ENCODE measurements at places on chromosomes 2 and 18. TPM values are rescaled to one million over a fixed set of nuclear protein-coding genes. Genes with fewer than 3 reads are reported as not detected.

The SERPINB2 gene
- 0.16 TPM for total RNA-seq

The POTEC gene
- not detected for total RNA-seq

The MEP1B gene
- 0.25 TPM for total RNA-seq

The OXER1 gene
- total RNA-seq = not detected

The TTR gene
- not detected for total RNA-seq

The ANKRD29 gene
- 4.9 TPM for total RNA-seq

The CD8B2 gene
- total RNA-seq = not detected

The DLX1 gene
- not detected for total RNA-seq

The CYP27C1 gene
- not detected for total RNA-seq

The ASIC4 gene
- total RNA-seq = not detected

The AKAIN1 gene
- total RNA-seq = not detected

The TMEFF2 gene
- total RNA-seq = under 0.01 TPM

The MBD2 gene
- 18.0 TPM for total RNA-seq

The GREB1 gene
- total RNA-seq = not detected

The SERPINB8 gene
- total RNA-seq = 10.4 TPM

The SERPINB11 gene
- not detected for total RNA-seq

The SULT1C3 gene
- total RNA-seq = not detected

The FSHR gene
- not detected for total RNA-seq

The PFN4 gene
- 0.32 TPM for total RNA-seq

The HOXD12 gene
- total RNA-seq = not detected

The ACTG2 gene
- not detected for total RNA-seq

The RAB27B gene
- not detected for total RNA-seq

The FSIP2 gene
- 0.44 TPM for total RNA-seq

The CRYGD gene
- total RNA-seq = not detected

The MREG gene
- total RNA-seq = 3.0 TPM

The OSBPL6 gene
- total RNA-seq = 0.65 TPM

The MRPL30 gene
- 23.3 TPM for total RNA-seq

The MC5R gene
- total RNA-seq = not detected

The LYG2 gene
- total RNA-seq = not detected

The DSG4 gene
- total RNA-seq = not detected

The FZD7 gene
- total RNA-seq = 0.16 TPM

The CREG2 gene
- total RNA-seq = 0.65 TPM

The LHCGR gene
- total RNA-seq = not detected

The SIX2 gene
- total RNA-seq = not detected

The LRRC30 gene
- not detected for total RNA-seq

The DNAH6 gene
- not detected for total RNA-seq

The ARHGAP25 gene
- total RNA-seq = 11.7 TPM

The KCTD1 gene
- total RNA-seq = 5.8 TPM

The HDLBP gene
- total RNA-seq = 522 TPM

The CCDC148 gene
- total RNA-seq = 0.65 TPM

The DOCK10 gene
- 1.6 TPM for total RNA-seq

The GPR35 gene
- total RNA-seq = 0.50 TPM

The MMADHC gene
- total RNA-seq = 135 TPM

The CFAP221 gene
- total RNA-seq = 0.16 TPM

The TTN gene
- total RNA-seq = 0.49 TPM

The UGT1A10 gene
- not detected for total RNA-seq

The KHK gene
- 2.8 TPM for total RNA-seq

The CROCC2 gene
- not detected for total RNA-seq

The SFTPB gene
- not detected for total RNA-seq

The CD207 gene
- total RNA-seq = 0.16 TPM

The FRZB gene
- total RNA-seq = 0.13 TPM

The MATN3 gene
- total RNA-seq = 1.0 TPM

All from bladder microvascular endothelial cell (primary cell).